SW480 (cell line): ENCODE measurements at places on chromosomes 16 and 17.

- DNase-seq: peak; percentile 40
Measured at GRCh38 chr17:79473111-79473875, 137.6 kb downstream of the RBFOX3 start.

DNA sequence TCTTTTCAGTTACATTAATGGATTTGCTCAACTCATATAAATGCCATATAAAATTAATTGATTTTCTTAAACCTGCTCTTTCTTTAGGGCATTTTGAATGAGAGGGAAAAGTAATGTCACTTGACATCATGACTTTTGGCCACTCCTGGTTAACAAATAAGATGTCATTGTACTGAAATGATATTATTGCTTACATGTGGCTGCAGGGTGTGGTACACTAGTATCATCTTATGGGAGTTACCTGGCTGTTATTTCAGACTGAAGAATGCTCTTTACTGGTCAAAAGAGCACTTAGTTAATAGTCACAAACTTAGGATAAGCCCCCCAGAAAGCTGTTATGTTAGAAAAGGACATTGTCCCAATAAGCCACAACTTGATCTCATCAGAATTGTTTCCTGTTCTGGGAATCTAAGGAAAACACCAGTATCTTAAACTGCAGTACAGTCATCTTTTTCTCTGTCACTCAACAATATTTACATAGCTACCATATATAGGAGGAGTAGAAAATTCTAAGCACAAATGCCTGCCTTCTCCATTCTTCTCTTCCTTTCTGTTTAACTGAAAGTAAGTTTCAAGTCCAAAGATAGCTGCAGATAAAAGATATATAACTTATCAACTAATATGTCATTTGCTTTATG lies 53.9 kb upstream of the MRC2 start:
- DNase-seq: no peak

- DNase-seq: peak; percentile 42
Measured at GRCh38 chr17:72474719-72475477, 354.1 kb downstream of the SOX9 start.

GRCh38 chr17:75004371-75004770 lies 8.1 kb upstream of the MRPL58 start:
- DNase-seq: no peak

GRCh38 chr17:6670571-6670970 lies 19.0 kb downstream of the C17orf100 start:
- peak; percentile 77 for DNase-seq

DNA sequence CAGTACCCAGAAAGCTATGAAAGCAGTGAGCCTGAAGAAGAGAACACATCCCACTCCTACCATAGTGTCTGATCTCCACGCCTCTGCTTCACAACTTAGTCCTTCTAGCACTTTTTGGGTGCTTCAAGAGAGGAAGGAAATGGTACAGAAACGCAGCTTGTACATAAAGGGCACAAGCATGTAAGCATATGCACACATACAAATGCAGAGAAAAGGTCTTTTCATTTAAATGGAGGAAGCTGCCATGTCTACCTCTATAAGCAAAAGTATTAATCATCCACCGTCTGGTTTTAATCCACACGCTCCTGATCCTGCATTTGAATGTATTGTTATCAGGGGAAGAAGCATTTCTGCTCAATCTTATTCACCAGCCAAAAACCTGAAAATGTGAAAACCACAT lies 100.7 kb downstream of the HIC1 start:
- DNase-seq: no peak

DNA sequence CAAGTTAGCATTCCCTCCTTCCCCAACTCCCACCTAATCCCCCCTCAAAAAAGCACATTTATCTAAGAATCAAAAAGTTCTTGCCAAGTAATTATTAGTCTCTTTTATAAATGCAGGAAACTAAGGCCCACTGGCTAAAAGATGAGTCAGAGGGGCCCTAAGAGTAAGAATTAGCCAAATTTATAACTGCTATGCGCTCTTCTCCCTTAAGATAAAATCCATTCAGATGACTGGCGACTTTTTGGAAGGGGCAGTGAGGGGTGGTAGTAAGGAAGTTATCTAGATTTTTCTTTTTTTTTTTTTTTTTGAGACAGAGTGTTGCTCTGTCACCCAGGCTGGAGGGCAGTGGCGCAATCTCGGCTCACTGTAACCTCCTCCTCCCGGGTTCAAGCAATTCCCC lies 17.1 kb downstream of the ZNF652 start:
- DNase-seq: no peak

GRCh38 chr16:804193-805048 lies 3.9 kb upstream of the GNG13 start:
- no peak for DNase-seq

GRCh38 chr17:42322382-42323267 lies 34.3 kb downstream of the STAT5A start:
- DNase-seq: peak; percentile 84

- peak; percentile 48 for DNase-seq
Measured at GRCh38 chr17:18319604-18320256, 4.6 kb downstream of the SMCR8 start.

DNA sequence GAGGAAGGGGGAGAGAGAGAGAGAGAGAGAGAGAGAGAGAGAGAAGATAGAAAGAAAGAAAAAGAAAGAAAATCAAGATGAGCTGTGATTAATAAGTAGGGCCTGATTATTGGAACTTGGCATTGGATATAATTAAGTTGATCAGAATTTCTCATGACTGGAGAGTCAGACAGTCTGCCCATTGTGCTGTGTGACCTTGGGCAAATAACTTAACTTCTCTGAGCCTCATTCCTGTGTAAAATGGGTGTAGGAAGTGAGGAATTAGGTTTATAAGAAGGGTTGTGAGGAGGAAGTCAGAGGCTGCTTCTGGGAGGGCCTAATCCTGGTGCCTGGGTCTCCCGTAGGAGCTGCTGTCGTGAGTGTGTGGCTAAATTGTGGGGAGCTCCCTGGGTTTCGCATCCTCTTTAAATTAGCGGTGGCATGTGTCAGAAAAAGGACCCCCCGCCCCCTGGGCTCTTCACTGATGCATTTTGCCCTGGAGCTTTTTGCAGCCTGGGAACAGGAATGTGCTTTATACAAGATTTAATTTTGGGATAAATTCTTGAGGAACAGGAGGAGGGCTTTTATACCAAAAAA lies 76.0 kb downstream of the CMIP start:
- DNase-seq: no peak

DNA sequence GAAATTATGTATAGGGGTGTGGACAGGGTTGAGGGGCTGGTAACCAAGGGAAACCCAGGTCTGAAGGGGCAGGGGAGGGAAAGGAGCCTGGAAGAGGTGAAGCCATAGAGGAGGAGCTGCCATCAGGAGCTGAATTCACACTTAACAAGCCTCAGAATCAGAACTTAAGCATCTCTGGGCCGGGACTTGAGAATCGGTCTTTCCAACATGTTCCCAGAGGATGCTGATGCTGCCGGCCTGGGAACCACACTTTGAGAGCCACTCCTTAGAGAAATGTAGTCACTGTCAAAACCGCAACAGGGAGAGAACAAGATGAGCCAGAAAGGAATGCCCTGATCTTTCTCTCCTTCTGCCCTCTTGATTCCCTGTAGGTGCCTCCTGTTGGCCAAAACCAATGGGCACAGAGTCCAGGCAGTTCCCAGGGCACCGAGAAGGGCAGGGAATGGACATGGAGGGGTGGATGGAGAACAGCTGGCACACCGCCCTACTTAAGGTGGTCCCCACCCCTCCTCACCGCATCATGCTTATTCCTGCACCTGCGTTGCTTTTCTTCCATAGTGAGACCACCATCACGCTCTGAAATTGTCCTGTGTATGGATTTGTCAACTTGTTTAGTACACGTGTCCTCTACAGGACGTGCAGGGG lies 88.5 kb downstream of the GSG1L start:
- DNase-seq: no peak

DNA sequence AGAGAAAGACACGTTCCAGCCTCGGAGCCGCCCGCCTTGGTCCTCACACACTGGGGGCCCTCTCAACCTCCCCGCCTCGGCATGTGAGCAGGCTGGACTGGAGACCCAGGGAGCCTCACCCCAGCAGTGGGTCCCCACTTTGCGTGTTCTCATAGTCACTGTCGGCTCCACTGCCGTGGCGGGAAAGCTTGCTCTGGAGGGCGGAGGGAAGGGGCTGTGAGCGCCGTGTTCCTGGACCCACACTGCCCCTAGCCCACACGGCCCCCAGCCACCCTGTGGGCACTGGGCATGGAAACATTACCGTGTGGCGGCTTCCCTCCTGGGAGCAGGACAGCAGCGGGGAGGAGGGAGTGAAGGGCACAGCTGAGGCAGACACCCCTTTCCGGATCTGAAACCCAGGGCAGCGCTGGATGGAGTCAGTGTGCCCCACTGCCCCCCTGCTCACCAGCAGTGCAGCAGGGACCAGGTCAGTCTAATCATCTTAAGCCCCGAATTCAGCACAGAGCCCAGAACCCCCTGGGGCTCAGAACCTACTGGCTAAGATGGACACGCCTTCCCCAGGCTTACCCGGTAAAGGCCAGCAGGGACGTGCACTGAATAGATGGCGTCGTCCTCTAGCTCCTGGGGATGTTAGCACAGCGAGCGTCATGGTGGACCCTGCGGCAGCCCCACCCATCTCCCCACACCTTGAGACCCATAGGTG lies 7.2 kb downstream of the TP53I13 start:
- DNase-seq: no peak

DNA sequence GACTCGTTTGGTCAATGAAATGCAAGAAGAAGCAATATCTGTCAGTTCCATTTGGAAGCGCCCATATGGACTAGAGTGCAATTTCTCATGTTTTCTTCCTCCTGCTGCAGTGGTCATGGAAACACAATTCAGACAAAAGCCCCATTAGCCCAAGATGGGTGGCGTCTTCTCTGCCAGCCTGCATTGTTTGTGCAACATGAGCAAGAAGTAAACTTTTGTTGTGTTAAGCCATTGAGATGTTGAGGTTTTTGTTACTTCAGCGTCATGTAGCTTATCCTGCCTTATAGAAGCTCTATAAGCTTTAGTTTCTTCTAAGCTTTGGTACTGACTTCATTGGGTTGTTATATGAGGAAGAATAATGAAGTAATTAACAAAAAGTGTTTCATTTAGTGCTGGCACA lies 137.4 kb downstream of the NPIPB5 start:
- DNase-seq: no peak

GRCh38 chr17:27430882-27431491 lies 25.3 kb upstream of the KSR1 start:
- peak; percentile 21 for DNase-seq

DNA sequence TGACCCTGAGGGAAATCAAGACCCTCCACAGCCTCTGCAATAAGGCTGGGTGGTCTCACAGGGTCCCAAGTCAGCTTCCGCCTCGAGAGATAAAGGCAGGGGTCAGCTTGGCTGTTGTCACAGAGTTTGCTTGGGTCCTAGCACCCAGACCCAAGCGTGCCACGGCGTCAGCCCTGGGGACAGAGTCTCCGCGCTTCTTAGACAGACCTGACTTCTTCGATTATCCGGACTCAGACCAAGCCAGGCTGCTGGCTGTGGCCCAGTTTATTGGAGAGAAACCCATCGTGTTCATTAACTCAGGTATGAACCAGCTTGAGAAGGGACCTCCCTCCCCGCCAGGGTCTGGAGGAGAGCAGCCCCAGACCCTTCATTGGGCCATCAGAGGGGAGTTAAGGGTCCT lies 588 bp downstream of the C16orf92 start:
- no peak for DNase-seq

GRCh38 chr17:28475151-28475900 lies 1.9 kb downstream of the SLC13A2 start:
- DNase-seq: no peak

DNA sequence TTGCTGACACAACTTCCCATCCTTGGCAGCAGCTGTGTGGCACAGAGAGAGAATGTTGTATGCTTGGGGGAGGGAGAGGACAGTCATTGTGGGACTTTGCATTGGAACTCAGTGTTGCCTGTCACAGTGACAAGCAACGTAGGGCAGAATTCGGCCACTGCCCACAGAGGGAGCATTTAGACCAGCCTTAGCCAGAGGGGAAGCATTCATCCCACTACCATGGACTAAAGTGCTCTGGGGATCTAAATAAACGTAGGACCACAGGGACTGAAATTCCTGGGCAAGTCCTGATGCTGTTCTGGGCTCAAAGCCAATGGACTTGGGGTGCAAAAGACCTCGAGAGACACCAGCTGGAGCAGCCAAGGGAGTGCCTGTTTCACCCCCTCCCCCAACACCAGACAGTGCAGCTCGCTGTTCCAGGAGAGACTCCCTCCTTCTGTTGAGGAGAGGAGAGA lies 44.9 kb downstream of the ABCA8 start:
- DNase-seq: no peak

DNA sequence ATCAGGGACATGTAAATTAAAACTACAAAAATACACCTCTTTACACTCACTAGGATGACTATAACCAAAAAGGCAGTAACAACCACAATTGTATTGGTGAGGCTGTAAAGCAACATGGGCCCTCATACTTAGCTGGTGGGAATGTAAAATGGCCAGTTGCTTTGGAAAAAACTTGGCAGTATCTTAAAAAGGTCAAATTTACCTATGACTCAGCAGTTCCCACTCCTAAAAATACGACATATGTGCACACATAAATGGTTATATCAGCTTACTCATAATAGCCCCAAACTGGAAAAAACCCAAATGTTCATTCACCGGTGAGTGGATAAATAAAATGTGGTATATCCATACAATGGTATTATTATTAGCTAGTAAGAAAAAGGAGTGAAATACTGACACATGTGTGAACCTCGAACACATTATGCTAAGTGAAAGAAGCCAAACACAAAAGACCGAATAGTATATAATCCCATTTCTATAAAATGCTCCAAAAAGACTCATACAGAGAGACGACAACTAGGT lies 391.4 kb downstream of the NPIPA8 start:
- DNase-seq: no peak

- no peak for DNase-seq
Measured at GRCh38 chr16:1561836-1562235, 28.4 kb downstream of the TMEM204 start.

DNA sequence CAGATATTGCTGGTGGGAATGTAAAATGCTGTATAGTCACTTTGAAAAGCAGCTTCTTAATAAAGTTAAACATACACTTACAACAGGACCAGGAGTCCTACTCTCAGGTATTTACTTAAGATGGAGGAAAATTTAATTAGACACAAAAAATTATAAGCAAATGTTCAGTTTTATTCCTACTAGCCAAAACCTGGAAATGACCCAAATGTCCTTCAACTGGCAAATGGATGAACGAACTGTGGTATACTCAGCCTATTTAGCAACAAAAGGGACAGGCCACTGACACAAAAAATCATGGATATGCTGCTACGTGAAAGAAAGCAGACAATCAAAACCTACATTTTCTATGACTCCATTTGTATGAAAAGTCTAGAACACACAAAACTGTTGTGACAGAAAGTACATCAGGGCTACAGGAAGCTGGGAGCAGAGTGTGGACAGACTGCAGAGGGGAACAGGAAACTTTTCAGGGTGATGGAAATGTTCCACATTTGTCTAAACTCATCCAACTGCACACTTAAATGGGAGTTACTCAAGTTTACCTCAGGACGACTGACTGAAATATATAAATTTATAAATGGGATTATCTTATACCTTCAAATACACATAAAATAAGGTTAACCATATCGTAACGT lies 49.3 kb upstream of the MNT start:
- no peak for DNase-seq

DNA sequence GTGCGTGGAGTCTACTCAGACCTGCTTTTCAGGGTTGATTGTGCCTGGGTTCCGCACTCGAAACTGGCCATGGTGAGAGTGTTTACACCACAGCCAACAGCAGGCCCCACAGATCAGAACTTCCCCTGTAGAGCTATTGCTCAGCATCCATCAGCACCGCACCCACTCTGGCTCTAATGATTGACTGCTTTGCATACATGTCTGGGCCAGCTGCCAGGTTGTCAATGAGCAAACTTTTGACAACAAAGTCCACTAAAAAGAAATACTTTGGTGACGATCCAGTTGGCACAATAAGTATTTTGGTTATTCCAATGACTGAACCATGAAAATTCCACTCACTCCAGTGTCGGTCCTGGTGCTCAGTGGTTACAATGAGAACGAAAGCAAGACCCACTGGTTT lies 190.7 kb downstream of the FOXL1 start:
- DNase-seq: no peak
